DMS 273 treated with DMSO at 0.1 percent for 48 hours (cell line): ENCODE measurements at places on chromosomes 5 and 9.
A peak's percentile ranks its signal among the peaks of the same experiment; 100 is the strongest.

DNA sequence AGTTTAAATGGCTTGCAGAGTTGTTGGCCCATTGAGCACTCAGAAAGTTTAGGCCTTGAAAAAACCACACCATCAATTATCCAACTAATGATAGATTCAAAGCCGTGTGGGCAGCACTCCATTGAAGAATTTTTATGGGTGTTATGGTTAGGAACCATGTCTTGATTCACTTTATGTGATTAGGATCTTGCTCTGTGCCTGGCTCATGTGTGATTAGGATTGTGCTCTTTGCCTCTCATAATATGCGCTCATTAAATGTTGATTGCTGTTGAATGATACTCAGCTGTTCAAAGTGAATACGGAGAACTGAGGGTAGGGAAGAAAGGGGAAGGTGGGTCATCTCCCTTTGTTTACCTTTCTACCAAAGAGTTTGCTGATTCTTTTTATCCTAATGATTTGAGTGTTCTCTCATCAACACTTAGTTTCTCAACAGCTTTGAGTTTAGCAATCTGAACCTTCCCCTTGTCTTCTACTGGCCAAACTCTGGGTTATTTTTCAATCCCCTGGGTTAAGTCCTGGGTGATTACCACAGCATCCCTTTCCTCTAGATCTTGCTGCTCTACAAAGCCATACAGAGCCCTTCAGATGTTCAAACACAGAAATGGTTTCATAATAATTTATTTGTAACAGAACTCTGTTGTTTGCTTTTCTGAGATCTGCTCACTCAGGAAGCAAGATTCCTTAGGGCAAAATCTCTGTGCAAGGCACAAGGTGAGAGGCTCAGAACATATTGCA, 668.8 kb upstream of the RGMB start:
- DNase-seq: no peak

DNA sequence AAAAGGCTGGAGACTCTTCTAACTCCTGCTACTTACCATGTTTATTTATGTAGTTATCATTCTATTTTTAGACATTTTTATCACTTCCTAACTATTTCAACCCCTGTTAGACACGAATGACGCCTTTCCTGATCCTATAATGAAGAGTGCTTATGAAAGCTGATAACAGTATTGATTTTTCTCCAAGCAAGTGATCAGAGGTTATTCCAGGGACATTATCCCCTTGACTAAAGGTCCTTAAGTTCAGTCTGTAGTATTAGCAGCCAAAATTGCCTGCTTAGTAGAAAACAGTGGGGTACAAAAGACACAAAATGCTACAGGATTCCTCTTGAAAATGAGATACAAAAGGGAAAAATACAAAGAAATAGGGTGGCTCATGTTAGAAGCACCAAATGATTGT, 235.6 kb downstream of the DNAH5 start:
- no peak for DNase-seq

- DNase-seq: no peak
Measured at GRCh38 chr5:149134778-149135500, 6.4 kb upstream of the ABLIM3 start.

GRCh38 chr9:109428854-109429253, 69.3 kb downstream of the PTPN3 start:
- no peak for DNase-seq

DNA sequence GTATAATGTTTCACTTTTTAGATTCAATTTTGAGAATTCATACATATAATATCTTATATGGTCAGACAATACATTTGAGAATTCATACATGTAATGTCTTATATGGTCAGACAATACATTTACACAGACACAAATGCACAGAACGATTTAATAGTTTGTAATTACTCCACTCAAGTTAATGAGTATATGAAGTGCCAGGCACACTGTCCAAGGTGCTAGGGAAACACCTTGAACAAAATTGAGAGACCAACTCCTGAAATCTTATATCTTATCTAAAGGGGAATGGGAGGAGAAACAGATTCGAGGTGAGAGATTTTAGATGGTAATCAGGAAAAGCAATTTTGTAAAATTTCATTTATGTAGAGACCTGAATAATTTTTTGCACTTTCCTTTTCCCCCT, 994.7 kb downstream of the CDH12 start:
- no peak for DNase-seq

DNA sequence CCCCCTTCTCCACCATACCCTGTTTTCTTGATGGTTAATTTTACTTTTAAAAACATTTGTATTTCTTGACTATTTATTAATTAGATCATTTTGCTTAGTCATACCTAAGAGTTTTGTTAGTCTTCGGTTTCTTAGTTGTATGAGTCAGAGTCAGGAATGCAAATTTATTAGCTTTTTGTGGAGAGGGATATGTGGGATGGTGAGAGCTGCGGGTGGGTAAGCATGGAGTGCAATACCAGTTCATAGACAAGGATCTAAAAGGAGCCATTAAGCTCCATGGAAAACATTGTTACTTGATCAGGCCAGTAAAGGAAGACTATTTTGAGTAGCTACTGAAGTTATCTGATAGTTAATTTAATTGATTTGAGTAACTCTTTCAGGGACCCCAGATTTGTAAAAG, 77.5 kb downstream of the ZSWIM6 start:
- DNase-seq: no peak

DNA sequence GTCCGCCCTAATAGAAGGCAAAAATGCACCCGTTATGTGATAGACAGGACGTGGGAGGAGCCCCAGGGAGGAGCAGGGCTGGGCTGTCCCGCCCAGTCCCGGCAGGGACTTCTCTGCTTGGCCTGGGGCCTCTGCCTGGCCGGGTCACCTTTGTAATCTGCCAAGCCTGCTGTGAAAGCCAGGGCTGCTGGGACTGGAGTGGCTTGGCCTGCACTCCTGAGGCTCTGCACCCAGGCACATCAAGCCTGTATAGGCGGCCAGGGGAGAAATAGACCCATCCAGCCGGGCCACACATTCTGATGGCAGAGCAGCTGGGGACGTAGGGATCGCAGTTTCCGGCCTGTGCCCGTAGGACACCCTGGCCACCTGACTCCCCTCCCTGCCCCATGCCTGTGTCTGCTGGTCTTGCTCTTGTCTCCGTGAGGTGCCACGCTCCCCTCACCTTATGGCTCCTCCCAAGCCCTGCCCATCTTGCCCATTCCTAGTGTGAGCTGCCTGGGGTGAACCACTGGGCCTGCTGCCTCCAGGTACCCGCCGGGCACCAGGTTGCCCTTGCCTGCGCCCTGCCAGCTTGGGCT, 28.1 kb downstream of the DYNC2I2 start:
- no peak for DNase-seq

GRCh38 chr5:174418809-174419539, 305.4 kb upstream of the MSX2 start:
- DNase-seq: no peak

DNA sequence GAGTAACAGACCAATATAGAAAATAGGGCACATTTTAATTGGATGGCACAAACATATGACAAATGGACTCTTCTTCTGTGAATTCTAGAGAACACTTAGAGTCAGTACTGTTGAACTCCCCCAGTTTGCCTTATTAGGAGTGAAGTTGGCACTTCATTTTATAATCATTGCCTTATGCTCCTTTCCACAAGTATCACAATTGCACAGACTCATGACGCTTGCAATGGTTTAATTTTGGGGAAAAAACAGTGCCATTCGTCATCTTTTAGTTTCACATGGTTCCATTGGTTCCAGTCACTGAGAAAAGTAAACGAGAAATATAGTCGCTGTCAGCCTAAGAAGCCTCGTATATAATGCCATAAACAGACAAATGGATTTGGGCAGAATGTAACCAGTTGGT, 71.2 kb downstream of the LURAP1L start:
- DNase-seq: no peak

GRCh38 chr5:140545606-140546005, 1.9 kb upstream of the EIF4EBP3 start:
- no peak for DNase-seq

DNA sequence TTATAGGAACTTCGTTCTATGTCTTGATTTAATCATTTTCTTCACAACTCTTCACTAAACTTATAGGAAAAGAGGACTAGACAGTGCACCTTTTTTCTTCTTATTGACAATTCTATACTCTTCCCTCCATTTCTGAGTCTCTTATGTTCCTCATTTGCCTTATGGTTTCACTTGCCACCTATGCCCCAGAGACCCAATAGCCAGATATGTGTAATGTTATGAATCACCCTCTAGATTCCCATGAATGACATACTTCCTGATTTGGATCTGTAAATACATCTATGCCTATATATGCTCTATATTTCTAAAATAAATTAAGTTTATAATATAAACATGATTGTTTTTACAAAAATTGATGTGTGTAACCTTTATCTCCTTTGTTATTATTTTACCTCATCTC, 514.1 kb upstream of the MEF2C start:
- DNase-seq: no peak

DNA sequence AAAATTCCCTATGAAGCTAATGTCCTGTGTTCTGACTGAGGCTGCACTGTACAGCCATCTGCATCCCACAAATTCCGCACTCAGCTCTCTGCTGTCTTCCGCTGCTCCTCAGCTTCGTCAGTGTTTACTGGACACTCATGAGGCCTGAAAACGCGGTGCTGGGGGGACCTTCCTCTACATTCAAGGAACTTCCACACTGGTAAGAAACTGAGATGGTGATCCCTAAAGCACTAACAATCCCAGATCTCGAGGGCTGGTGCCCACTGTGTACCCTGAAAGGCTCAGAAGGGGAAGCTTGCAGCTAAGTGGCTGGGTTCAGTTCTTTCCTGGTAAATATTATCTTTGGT, 117.9 kb downstream of the NRG2 start:
- DNase-seq: no peak

GRCh38 chr5:67680099-67680498, 483.5 kb upstream of the CD180 start:
- no peak for DNase-seq

DNA sequence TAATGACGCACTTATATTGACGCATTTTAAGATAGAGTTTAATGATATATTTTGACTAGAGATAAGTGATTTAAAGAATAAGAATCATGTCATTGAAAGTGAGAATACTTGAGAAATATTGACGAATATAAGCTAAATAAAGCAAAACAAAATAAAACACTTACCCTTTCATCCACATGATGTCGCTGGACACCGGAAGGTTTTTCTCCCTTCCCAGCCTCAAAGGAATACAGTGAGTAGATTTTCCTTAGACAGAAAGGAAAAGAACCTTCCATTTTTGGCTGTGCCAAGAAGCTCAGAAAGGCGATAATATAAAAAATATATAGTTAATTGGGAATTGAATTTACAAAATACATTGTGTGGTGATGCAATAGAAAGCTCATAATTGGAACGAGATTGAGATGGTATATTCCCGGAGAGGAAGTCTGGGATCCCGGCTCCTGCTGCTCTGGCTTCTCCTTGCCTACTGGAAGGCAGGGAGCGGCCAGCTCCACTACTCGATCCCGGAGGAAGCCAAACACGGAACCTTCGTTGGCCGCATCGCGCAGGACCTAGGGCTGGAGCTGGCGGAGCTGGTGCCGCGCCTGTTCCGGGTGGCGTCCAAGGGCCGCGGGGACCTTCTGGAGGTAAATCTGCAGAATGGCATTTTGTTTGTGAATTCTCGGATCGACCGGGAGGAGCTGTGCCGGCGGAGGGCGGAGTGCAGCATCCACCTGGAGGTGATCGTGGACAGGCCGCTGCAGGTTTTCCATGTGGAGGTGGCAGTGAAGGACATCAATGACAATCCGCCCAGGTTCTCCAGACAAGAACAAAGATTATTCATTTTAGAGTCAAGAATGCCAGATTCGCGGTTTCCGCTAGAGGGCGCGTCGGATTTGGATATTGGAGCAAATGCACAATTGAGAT, at the start of gene PCDHA5:
Gene PCDHA5, plus strand, starts transcription at position 239 of the 906 bp plus-strand sequence.
- no peak for DNase-seq

GRCh38 chr9:95533996-95534680, 17.4 kb upstream of the PTCH1 start:
- DNase-seq: no peak

GRCh38 chr5:132859889-132860437, 6.3 kb downstream of the GDF9 start:
- no peak for DNase-seq

- peak; percentile 57 for DNase-seq
Measured at GRCh38 chr5:23208959-23209431, 298.4 kb upstream of the PRDM9 start.

GRCh38 chr5:143397302-143398052, 6.0 kb downstream of the NR3C1 start:
- DNase-seq: no peak

DNA sequence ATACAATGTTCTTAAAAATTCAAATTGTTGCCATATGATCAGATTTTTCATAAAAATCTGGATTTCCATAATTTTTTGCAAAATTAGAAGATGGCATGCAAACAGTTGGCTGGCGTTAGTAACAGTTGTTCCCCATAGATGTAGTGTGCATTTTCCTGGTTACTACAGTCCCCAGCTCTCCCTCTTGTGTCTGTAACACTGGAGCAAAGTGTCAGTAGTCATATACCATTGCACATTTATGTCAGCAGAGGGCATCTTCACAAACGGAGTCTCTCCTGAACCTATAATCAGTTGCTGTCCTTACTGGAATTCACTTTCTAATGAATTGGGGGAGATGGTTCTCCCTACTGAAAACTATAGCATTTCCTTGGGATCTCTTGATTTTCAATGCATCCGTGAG, 44.7 kb upstream of the DMAC1 start:
- no peak for DNase-seq

DNA sequence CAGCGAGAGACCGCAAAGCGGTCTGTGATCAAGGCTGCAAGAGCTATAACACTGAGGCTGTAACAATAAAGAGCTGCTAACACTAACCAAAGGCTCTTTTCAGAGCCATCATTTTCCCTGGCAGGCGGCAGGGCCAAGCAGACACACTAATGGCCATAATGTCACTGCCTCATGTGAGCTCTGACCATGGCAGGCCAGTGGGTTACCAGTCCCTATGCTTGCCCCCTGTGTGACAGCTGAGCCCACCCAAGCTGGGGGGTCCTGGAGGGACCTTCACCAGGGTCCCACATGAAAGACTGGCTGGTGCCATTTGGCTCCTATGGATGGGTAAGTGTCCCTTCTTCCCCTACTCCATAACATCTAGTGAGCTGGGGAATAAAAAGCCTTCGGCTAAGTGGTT, 29.6 kb upstream of the TESK1 start:
- DNase-seq: no peak

DNA sequence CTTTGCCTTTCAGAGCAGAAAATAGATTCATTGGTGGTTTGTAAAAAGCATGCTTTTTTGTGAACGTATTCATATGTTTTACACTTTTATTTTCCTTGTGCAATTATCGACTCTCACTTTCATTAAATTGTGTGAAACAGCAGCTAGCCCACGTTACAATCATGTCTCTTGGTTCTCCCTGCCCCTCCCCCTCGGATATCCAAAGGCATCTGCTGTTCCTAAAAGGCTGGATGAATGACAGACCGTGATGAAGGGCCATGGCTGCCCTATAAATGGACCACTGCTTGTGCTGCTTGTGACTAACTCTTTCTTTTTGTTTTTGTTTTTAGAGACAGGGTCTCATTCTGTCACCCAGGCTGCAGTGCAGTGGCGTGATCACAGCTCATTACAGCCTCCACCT, 17.0 kb upstream of the SEMA4D start:
- no peak for DNase-seq
